ENCODE measurements at places on chromosomes 13 and 19.

DNA sequence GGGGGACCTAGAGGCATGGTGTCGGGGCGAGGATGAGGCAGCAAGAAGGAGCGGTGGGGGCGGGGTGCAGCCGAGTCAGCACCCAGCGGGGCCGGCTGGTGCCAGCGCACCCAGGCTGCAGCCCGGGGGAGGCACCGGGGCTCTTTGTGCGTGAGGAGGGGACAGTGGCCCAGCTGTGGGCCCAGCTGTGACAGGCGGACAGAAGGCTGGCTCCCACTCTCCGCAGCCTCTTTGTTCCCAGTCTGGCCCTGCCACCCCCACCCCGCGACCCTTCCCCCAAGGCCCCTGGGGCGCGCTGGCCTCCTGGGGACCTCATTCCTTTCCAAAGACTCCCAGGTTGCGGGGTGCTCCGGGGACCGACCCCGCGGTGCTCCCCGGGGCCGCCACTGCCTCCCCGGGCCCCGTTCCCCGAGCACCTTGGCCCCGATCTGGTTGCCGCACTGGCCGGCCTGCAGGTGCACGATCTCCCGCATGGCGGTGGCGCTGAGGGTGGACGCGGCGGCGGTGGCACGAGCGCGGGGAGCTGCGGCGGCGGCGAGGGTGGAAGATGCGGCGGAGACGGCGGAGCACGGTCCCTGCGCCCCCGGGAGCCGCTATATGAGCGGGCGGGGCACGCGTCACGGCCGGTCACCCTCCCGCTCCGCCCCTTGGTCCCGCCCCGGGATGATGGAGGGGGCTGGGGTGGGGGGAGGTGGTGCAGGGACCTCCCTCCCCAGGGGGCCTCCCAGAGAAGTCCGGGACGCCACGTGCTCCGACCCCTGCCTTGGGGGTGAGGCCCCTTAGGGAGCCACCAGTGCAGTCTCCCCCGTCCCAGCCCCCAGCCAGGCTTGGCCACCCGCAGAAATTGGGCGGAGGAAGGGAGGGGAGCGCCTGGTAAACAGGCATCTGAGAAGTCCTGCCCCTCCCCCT, at the start of gene TUBB4A:
Gene TUBB4A, minus strand, starts transcription at position 570 of the 909 bp plus-strand sequence. Its CDS starts 97 bp downstream, at position 473.
- DNase-seq = no peak

- DNase-seq = no peak
Measured at GRCh38 chr13:110103534-110103933, 203.4 kb downstream of the COL4A1 start.

DNA sequence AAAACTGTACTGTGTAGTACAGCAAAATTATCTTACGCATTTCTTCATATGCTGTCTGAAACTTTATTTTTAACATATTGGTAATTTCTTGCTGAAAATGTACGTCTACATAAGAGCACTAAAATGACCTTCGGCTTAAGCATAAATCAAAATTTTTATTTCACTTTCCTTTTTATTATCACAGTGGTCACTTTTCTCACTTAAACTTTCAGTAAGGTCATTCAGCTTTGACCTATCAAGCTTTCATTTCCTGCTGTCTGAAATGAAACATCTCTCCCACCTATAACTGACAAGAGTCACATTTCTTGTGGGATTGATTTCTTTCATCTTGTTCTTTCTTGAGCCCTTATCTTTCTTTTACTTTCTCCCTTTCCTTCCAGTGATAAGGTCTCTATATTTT, 2212.7 kb upstream of the PCDH20 start:
- DNase-seq = no peak

DNA sequence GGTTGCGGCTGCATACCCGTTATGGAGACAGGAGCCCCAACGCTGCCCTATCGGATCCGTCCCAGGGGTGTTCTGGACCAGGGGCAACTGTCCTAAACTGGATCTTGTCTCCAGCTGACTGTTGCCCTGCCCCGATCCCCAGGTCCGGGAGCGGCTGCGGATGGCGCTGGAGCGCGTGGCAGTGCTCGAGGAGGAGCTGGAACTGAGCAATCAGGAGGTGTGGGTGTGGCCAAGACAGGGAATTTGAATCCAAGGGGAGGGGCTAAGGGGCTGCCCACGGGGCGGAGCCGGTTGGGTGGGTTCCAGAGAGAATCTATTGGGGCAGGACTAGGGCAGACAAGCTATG, 9.9 kb downstream of the PPFIA3 start:
- no peak for DNase-seq

DNA sequence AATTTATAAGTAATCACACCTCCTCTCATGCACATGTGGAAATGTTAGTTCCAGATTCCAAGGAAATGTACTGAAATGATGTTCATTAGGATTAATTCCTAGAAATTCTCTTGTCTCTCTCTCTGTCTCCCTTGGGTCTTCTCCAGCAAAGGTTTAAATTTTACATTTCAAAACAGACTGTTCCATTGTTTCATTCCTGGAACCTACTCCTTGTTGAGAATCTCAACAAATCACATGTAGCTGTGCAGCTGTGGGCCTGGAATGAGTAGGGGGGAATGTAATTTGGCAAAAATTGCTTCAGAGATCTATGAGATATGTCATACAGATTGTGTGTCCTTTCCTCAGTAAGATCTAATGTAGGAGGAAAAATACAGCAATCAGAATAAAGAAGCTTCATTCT, 46.2 kb upstream of the RFXAP start:
- DNase-seq = no peak

- DNase-seq = no peak
Measured at GRCh38 chr13:32825481-32825880, 190.7 kb upstream of the KL start.

DNA sequence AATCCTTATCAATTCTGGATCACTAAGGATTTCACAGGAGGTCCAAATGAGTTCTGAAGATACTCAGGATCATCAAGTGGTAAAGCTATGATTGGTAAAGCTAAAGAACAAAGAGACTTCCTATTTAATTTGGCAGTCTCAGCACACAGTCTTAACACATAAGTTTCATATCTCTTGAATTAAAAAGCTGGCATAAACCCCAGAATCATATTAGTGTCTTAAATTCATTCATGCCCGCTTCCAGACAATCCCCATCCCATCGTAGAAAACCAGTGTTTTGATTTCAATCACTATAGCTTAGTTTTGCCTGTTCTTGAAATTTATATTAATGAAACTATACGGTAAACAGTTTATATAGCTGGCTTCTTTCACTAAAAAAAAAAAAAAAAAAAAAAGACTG, 278.7 kb downstream of the DIAPH3 start:
- DNase-seq = peak; percentile 34

- peak; percentile 61 for DNase-seq
Measured at GRCh38 chr13:52850396-52851136, 2.1 kb upstream of the PCDH8 start.

- DNase-seq = no peak
Measured at GRCh38 chr19:10683064-10683426, 18.2 kb upstream of the QTRT1 start.

GRCh38 chr19:55206664-55207500, 2.4 kb downstream of the PTPRH start:
- DNase-seq = peak; percentile 83

DNA sequence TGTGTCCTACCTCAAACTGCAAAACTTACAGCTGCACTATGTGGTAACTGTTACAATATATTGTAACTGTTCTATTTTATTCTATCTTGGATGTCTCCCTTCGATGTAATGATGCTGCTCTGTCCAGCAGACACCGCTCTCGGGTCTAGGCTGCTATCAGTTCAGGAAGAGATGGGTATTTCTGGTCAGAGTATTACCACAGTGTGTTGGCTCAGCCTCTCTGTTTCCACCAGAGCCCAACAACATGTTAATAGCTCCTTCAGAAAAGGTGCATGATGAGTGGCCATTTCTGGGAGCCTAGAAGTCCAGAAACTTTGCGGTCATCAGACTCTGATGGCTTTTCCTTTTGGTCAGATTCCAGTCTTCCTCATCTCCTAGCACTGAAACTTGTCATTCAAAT, 35.9 kb upstream of the IGFL1 start:
- DNase-seq = no peak

DNA sequence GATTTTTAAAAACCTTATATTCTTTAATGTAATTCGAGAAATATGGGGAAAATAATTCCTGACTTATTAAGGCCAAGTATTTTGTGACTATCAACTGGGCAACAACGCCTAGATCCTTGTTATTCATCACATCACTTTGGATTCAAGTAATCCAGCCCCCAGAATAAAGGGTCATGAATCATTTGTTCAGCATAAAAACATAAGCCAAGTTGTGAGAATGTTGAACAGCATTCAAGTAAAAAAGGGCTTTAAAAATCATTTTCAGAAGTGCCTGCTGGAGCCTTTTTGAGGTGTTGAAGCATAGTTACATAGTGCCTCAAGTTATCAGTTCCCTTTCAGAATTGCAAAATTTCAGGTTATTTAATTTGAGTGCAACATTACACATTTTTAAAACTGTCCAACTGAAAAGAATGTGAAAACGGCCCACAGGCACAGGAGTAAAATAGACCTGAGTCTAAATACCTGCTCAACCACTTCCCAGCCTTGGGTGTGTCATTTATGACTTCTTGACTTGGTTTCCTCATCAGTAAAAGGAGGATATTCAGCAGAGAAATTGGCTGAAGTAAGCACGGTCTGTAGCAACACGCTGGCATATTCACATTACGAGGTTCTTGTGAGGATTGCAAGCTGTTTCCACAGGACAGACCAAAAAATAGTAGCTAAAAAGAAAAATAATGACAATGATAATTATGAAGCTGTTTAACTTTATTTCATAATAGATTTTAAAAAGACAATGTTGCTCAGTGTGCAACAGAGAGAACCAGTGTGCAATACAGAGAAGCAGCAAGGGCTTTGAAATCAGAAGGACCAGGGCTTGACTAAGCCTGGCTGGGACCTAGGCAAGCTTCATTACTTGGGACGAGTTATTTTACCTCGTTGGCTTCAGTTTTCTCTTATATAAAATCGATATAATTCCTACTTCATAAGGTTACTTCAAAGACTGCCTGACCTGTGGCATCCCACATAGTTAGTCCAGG, 56.6 kb downstream of the MBNL2 start:
- peak; percentile 54 for DNase-seq

- DNase-seq = peak; percentile 36
Measured at GRCh38 chr19:39223703-39224279, 19.7 kb upstream of the SYCN start.

DNA sequence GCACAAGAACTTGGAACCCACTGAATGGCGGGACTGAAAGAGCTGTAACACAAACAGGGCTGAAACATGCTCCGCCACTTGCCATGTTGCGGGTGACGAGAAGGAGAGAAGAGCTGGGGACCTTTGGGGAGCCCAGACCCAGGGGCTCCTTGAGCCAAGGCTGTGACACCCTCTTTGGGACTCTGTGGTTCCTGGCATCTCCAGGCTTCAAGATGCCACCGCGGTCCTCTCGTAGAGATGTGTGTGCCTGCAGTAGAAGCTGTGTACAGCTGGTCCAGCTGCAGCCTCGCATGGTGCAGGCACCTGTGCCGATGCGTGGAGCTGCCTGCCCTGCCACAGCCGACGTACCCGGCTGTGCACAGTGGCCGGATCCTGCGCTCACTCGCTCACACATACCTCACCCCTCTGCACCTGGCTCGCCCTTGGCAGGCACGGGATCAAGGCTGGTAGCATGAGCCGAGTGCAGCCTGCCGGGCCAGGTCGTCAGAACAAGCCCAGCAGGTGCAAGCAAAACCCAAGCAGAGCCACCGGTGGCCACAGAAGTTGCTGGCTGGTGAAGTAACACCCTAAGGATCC, 1385.8 kb downstream of the PCDH9 start:
- DNase-seq = no peak

GRCh38 chr19:38664503-38665211, 17.2 kb downstream of the ACTN4 start:
- no peak for DNase-seq

- DNase-seq = no peak
Measured at GRCh38 chr19:821825-822503, at the start of gene PLPPR3. Gene PLPPR3 (minus strand): TSS chr19:821955. CDS start chr19:821559, 396 bp downstream.

- no peak for DNase-seq
Measured at GRCh38 chr13:24624801-24625231, 55.4 kb upstream of the ATP12A start.

DNA sequence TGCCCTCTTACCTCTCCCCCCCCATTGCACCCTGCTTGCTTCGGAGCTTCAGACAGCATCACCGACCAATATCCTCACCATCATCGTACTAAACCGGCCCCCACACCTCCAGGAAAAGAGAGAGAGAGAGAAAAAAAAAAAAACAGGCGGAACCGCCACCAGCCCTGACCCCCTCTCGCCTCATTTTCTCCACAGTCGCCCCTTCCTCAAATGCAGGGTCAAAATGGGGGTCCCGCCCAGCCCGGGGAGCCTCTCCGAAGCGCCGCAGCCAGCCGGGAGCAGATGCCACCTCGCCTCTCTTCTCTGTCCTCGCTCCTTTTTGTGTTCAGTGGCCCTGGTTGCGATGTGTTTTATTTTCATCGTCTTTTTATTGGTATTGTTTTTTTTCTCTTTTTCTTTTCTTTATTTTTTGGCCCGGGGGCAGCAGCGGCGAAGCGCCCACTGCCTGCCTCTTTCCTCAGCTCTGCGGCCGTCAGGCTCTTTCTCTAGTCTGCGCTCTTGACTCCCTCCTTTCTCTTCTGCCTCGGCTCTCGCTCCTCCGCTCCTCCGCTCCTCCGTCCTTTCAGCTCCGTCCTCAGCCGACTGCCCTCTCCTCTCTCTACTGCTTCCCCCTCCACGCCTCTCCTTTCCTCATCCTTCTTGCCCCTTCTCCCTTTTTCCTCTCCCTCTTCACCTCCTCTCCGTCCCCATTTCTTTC, 41.4 kb downstream of the DEDD2 start:
- DNase-seq = peak; percentile 19

GRCh38 chr19:4744451-4745174, 21.0 kb upstream of the DPP9 start:
- peak; percentile 96 for DNase-seq

- DNase-seq = no peak
Measured at GRCh38 chr13:33233547-33233946, 52.0 kb downstream of the STARD13 start.

DNA sequence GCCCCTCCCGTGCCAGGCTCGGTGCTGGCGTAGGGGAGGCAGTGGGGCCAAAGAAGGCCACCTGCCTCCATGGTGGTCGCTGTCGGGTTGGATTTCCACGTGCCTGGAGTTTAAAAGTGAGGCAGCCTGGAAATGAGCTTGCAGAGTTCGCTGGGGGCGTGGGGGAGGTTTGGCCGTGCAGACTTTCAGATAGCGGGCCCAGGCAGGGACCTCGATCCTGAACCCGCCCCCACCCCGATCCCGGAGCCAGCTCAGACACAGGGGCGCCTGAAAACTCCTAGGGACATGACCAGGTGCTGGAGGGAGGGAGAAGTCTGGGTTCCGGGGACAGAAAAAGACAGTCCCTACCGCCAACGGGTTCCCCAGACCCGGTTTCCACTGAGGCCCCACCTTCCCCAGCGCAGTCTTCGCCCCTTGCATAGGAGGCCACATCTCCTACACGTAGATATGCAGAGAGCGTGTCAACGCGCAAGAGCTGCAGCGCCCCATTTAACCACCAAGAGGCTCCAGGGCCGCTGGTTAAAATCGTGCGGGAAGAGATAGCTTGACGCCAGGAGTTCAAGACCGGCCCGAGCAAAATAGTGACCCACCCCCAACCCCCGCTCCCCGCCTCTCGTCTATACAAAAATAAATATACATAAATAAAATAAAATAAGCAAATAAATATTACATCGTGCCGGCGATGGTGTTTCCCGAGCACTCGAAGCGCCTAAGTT, 8.5 kb downstream of the CCDC8 start:
- no peak for DNase-seq

- DNase-seq = no peak
Measured at GRCh38 chr13:110528911-110529310, 32.6 kb downstream of the RAB20 start.
